GM23248 (cell line): ENCODE measurements at places on chromosomes 2 and 18. TPM values are rescaled to one million over a fixed set of nuclear protein-coding genes. Genes with fewer than 3 reads are reported as not detected.

CEBPZOS gene
- total RNA-seq = 13.2 and 19.0 TPM in 2 replicates

KCNF1 gene
- total RNA-seq = 0.97 TPM in 1 of 2 replicates, not detected in the other

IL36B gene
- not detected in 2 replicates for total RNA-seq

SERPINB13 gene
- not detected in 2 replicates for total RNA-seq

TUBA4B gene
- not detected in 2 replicates for total RNA-seq

GCG gene
- not detected in 2 replicates for total RNA-seq

KLHL41 gene
- 0.11 and 0.13 TPM in 2 replicates for total RNA-seq

DQX1 gene
- total RNA-seq = not detected in 2 replicates

ALK gene
- under 0.01 TPM in 1 of 2 replicates, not detected in the other for total RNA-seq

CDH7 gene
- not detected in 2 replicates for total RNA-seq

PJVK gene
- 0.97 and 1.9 TPM in 2 replicates for total RNA-seq

FOXD4L1 gene
- not detected in 2 replicates for total RNA-seq

RNPEPL1 gene
- 20.2 and 23.0 TPM in 2 replicates for total RNA-seq

GKN2 gene
- not detected in 2 replicates for total RNA-seq

SERPINB3 gene
- not detected in 2 replicates for total RNA-seq

MOCOS gene
- total RNA-seq = 23.6 and 26.2 TPM in 2 replicates
